Gastrocnemius medialis (tissue), 4 donors: ENCODE measurements at places on chromosomes 13 and 19. TPM values are rescaled to one million over a fixed set of nuclear protein-coding genes. Genes with fewer than 3 reads are reported as not detected.

KCNRG gene
- total RNA-seq = not detected

SPIB gene
- total RNA-seq = not detected

THOP1 gene
- total RNA-seq = 67.1 TPM

COMP gene
- 77.8 TPM for total RNA-seq

ZNF471 gene
- total RNA-seq = 3.2 TPM

PLEKHJ1 gene
- 57.2 TPM for total RNA-seq

OVOL3 gene
- not detected for total RNA-seq

C19orf81 gene
- total RNA-seq = not detected

MYBPC2 gene
- 988 TPM for total RNA-seq

GRCh38 chr19:5036698-5037563 lies 68.0 kb downstream of the KDM4B start:
- no peak for DNase-seq

DNA sequence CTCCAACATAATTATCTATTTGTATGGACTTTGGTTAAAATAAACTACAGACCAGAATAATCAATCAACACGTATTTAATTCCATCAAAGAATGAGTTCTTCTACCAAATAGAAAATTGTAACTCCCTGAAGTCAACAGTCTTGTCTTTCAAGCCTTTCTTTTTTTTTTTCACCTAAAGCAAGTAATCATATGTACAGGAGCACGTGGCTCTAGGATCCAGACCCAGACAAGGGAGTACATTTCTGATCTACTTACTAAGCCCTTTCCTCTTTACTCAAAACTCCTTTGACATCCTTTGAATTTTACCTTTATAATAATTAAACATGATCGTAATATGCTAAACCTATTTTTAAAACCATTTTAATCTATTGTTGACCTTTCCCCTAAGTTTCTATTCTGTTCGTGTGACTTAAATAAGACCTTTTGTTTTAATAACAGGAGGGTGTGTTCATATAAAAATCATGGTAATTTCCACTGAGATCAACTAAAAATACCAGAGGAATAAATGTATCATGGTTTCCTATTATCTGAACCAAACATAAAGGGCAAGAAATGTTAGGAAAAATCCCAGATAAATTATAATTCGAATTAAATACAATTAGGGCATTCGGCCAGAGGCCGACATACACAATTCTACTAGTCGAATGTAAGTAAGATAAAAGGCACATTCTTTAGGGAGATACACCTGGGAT lies 1.7 kb downstream of the SLC7A1 start:
- DNase-seq = no peak

DNA sequence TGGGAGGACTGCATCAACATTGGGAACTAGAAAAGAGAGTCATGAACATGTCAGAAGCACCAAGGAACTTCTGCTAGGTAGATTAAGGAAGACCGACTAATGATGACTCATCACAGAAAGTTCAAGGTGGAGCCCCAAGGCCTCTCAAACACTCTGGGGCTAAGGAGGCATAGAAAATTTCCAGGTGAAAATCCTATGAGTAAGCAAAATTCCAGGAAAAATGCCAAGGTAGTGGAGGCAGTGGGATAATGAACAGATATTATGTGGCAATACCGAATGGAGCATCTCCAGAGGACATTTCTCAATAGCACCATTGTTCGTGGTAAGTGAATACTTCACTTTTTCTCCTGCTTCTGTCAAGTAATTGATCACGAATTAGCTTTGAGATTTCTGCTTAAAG lies 336.5 kb downstream of the MZT1 start:
- no peak for DNase-seq

- no peak for DNase-seq
Observed at GRCh38 chr19:15423130-15423529, 4.3 kb upstream of the AKAP8L start.

DNA sequence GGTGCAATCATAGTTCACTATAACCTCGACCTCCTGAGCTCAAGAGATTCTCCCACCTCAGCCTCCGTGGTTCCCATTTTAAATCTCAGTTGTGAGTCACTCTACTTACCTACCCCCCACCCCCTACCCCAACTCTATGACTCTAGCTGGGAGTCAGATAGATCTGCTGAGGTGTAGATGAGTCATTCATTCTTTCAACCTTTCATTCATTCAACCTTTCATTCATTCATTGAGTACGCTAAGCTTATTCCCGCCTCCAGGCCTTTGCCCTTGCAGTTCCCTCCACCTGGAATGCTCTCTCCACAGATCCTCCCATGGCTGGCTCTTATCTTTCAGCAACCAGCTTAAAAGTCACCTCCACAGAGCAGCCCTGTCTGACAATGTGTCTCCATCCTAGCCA lies 1.1 kb upstream of the MAST1 start:
- DNase-seq = no peak

DNA sequence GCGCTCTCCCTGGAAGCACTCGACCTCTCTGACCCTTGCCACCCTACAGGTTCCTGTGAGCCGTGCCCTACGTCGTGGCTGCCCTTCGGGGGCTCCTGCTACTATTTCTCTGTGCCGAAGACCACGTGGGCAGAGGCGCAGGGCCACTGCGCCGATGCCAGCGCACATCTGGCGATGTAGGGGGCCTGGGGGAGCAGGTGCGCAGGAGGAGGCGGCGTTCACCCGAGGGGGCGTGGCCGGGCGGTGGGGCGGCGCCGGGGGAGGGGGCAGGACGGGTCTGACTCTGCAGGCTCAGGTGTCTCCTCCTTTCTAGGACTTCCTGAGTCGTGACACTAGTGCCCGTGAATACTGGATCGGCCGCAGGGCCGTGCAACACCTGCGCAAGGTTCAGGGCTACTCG lies 26.4 kb downstream of the CLEC4M start:
- DNase-seq = no peak

GRCh38 chr13:107367258-107367657 lies 799.3 kb upstream of the ARGLU1 start:
- no peak for DNase-seq

GRCh38 chr19:3184847-3185460 lies 776 bp upstream of the NCLN start:
- DNase-seq = peak; percentile 63

DNA sequence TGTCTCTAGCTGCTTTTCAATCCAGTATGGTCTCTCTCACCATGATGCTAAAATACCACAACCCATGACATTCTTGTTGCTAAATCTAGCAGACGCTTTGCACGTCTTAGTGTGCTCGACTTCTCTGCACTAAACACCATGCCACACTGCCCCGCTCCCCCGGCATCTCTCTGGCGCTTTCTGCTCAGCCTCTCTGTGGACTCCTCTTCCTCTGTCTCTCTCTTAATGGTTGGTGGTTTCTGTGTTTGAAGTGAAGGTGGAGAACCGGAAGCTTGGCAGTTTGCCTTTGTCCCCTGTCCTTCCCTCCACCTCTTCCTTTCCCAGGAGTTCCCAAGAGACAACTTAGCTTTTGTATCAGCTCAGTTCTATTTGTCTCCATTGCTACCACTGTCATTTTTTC lies 8.8 kb downstream of the ERCC5 start:
- DNase-seq = no peak

DNA sequence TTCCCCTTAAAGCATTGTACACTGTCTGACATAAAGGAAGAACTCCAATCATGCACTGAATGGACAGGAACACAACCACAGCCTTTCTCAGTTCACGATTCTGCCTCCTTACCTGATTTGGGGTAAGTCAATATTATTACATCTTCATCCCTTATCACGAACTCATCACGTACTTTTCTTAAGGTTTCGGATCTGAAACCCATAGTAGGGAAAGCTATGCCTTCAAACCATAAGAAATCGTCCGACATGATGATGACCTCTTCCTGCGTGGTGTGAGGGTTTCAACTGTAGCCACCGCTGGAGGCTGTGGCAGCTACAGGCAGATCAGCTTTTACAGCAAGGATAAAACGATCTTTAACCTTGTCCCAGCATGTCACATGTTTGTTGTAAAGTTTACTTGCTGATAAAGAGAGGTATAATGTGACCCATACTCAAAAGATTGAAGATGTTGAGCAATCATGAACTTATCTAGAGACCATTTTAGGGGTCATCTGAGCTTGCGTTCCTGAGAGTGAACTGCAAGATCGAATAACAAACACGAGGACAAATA lies at the start of gene SULT2A1:
TSS of gene SULT2A1 (minus strand) at position 306 of the 550 bp plus-strand sequence. CDS start at position 248, 58 bp downstream.
- DNase-seq = no peak

- DNase-seq = no peak
Observed at GRCh38 chr19:19873381-19873780, 7.7 kb downstream of the ZNF253 start.

GRCh38 chr13:33352526-33352925 lies 67.0 kb upstream of the STARD13 start:
- DNase-seq = peak; percentile 76

GRCh38 chr19:55528030-55528803 lies 8.7 kb downstream of the SBK2 start:
- DNase-seq = no peak

- no peak for DNase-seq
Observed at GRCh38 chr13:30846311-30846710, 59.8 kb upstream of the MEDAG start.

DNA sequence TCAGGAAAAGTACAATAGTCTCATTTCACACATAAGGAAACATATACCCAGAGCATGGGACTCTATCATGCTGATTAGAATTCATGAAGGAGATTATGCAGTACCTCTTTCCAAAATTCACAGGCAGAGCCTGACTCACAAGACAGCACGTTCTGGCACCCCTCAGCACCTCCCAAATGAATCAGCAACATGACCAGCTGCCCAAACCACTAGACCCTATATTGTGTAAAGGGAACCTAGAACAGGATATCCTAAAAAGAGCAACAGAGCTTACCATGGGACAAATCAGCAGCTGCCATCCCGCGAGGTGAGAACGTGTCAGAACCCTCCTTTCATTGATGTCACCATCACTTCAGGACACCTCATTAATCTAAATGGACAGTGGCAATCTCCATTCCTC lies 2.5 kb downstream of the ZNF426 start:
- DNase-seq = no peak

- no peak for DNase-seq
Observed at GRCh38 chr13:86870444-86870843, 800.7 kb upstream of the SLITRK5 start.

DNA sequence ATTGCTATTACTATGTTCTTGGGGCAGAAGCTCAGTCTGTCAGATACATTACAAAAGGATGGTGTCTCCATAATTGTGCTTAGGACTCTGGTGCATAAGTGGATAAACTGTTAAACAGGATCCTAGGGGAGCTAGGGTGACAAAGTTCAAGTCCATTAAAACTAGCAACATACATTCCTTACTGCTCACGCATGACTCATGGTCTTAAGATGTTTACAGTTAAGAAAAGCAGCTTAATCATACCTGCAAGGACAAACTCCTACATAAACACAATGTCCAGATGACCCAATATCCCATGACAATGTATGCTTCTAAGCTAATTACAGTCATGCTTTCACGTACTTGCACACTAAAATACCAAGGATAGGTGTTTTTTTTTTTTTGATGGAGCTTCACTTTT lies 3.5 kb upstream of the ZNF701 start:
- no peak for DNase-seq

- no peak for DNase-seq
Observed at GRCh38 chr19:14405380-14405757, 13.8 kb downstream of the DDX39A start.

DNA sequence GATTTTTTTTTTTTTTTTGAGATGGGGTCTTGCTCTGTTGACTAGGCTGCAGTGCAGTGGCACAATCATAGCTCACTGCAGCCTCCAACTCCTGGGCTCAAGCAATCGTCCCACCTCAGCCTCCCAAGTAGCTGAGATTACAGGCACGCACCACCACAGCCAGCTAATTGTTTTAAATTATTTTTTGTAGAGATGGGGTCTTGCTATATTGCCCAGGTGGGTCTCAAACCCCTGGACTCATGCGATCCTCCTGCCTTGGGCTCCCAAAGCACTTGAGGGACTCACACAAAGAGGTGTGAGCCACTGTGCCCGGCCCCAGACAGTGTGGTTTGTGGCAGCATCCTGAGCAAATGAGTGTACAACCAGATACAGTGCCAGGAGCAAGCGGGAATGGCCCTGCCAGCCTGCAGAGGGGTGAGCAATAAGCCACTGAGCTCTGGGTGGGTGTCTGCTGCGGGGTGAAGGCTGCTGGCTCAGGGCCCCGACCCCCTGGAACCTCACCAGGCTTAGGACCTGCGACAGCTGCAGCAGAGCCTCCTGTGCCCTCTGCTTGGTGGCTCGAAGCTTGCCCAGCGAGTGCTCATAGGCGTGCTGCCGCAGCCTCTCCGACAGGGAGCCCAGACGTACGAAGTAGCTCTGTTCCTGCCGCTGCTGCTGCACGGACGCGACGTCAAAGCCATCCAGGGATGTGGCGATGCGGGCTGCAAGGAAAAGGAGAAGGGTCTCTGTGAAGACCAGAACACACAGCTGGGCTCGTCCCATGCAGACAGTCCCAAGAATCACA lies 15.9 kb upstream of the TICAM1 start:
- no peak for DNase-seq

- no peak for DNase-seq
Observed at GRCh38 chr19:21314676-21315075, 14.5 kb downstream of the ZNF708 start.

- DNase-seq = no peak
Observed at GRCh38 chr19:33158365-33158764, 26.5 kb downstream of the WDR88 start.

DNA sequence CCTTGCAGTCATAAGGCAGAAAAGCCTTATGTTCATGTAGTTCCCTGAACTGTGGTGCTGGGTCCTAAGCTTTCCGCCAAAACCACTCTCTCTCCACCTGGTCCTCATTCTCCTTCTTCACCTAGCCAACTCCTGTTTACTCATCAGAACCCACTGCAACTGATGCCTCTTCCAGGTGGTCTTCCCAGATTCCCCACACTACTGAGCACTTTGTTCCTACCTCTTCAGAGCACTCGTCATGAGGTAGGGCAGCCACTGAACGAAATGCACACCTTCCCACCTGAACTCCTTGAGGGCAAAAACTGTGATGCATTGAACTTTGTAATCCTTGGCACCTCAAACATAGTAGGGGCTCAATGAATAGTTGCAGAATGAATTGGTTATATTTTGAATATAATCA lies 100.4 kb downstream of the DOCK9 start:
- no peak for DNase-seq

- no peak for DNase-seq
Observed at GRCh38 chr19:39590265-39590664, 12.1 kb upstream of the LGALS13 start.

- DNase-seq = no peak
Observed at GRCh38 chr13:112219740-112220139, 152.8 kb downstream of the SOX1 start.

GRCh38 chr19:2494084-2494446 lies 18.1 kb downstream of the GADD45B start:
- no peak for DNase-seq
